Left lobe of liver (tissue), 2 donors: ENCODE measurements at places on chromosomes 1 and 21. TPM values are rescaled to one million over a fixed set of nuclear protein-coding genes. Genes with fewer than 3 reads are reported as not detected.

DNA sequence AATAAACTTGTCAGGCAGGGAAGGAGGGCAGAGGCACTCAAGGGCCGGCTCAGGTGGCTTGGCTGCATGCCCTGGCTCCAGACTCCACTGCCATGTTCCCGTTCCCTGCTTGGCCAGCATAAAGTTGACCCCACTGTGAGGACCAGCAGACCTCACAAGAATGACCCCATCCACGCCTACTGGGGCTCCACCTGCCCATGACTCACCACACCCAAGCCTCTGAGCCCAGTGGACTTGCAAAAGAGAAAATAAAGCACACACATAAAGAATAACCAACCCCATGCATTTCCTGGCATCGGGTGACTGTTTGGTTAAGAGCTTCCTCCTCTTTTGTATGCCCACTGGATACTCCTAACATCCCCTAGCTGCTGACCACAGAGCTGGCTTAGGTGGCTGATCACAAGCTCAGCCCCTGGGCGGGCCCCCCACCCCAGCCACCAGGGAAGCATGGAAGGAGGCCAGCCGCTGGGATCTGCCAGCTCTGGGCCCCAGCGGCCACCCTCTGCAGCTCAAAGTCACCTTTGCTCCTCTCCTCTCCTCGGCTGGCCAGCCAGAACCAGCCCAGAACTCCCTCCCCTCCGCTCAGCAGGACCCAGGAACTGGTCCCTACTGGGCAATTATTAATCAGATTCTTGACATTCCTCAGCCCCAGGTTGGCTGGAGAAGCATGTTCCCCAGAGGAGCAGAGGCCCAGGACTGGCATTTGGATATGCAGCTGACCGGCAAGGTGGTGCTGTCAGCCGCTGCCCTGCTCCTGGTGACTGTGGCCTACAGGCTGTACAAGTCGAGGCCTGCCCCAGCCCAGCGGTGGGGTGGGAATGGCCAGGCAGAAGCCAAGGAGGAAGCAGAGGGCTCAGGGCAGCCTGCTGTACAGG, at the start of gene KLHDC7A:
Gene KLHDC7A, plus strand, starts transcription at position 616 of the 875 bp plus-strand sequence. Its CDS starts 52 bp downstream, at position 668.
- peak; percentile 94 for DNase-seq

GRCh38 chr1:60133000-60133673, 59.6 kb upstream of the C1orf87 start:
- DNase-seq, result no peak

DNA sequence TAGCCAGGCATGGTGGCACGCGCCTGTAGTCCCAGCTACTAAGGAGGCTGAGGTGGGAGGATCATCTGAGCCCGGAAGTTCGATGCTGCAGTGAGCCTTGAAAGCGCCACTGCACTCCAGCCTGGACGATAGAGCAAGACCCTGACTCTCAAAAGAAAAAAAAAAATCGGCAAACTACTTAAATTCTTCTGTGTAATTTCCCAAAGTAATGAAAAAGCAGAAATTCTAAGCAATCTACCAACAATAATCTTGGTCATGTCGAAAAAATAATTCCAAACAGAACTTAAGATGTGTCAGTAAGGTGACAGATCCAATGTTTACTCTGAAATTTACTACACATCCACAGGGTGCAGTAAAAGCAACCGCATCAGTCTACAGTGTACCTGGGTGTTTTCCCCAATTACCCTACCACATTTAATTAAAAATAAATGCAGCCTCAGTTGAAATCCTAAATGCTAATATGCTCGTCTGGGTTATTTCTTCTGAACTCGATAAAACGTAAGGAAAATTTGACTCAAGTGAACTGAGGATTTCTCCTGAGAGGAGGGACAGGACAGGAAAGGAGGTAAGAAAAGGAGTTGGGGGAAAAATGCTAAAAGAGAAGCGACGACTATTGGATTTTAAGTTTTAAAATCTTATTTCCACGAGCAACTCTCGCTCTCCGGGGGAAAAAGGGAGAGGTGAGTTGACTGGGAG, 801 bp downstream of the EPRS1 start:
- no peak for DNase-seq

Gene PERM1
- 0.83 TPM for total RNA-seq

Gene NBL1
- 2.5 TPM for total RNA-seq

Gene HPCAL4
- total RNA-seq, result 0.08 TPM
